ENCODE measurements at places on chromosomes 7 and 10.

DNA sequence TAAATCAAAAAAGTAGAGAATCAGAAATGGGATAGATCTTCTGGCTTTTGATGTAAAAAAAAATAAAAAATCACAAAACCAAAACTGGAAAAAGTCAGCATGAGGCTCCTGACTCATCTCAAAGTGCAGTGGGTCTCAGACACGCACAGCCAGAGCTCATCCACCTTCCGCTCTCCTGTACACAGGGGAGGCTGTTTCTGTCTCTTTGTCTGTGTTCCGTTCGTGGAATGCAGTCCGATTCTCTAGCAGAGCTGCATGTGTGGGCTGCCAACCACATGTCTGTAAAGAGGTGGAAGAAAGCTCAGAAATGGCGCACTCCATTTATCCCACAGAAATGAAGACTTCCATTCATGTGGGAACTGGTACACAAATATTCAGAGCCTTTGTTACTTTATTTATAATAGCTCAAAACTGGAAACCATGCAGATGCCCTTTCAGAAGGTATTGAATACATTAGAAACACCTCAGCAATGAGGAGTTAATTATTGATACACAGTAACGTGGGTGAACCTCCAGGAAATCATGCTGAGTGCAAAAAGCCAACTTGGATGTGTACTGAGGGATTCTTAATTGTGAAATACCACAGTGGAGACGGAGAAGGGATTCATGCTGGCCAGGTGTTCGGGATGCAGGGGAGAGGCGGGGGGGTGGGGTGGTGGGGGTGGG lies 123.3 kb downstream of the TRRAP start:
- DNase-seq: no peak

DNA sequence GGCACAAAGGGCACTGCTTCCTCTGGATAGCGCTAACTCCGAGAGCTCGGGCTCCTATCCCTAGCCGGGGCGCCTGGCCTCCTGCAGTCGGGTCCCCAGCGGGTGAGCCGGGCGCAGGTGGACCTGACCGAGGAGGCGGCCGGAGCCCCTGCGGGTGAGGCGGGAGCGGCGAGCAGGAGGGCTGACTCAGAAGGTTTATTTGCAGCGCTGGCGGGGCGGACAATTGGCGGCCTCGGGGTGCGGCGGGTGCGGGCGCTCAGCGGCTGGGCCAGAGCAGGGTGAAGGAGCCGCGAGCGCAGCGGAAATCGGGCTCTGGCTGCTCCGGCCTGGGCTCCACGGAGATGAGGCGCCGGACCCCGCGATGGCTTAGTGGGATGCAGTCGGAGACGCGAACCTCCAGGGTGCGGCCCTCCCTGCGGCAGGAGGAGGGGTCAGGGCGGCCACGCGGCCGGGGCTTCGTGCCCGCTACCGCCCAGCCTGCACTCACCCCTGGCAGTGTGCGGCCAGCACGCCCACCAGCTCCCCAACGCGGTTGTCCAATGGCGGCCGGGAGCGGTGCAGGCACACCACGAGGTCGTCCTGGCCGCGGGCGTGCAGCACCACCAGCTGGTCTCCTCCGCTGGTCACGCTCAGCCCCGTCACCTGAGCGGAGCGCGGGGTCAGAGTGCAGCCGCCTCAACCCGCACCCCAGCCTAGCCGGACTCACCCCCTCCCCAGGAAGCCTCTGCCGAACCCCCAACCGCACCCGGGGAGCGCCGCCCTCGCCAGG lies 16.1 kb downstream of the MYO1G start:
- DNase-seq: no peak

DNA sequence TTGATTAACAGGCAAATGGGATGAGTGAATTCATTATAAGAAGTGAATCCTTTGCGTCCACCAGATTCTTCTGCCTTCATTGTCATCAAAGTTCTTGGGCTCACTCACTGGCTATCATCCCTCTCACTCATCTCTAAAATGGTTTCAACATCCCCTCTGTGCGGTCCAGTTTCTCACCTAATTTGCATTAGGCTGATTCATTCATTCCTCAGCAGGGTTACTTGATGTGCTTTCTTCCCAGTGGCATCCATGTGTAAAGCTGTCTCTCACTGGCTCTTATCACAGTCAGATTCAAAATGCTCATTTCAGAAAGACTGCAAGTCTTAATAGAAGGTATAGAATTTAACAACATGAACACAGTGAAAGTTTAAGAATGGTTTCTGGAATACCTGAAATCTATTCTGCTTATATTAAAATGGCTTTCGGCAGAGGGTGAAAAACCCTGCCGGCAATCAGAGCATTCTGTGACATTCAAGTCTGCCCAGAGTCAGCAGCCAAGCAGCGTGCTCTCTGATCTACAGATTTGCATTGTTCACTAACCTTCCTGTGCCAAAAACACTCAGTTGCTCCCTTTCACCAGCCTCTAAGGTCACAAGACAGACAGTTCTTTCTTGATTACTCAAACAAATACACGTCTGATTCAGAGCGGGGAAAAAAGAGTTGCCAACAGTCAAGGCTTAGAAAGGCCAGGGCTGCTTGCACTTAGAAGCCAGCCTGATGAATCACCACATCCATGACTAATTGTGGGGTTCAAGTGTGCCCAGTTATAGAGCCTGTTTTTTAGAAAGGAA lies 106.7 kb downstream of the TES start:
- no peak for DNase-seq

- no peak for DNase-seq
Measured at GRCh38 chr7:131034166-131034881, 293.4 kb upstream of the MKLN1 start.

DNA sequence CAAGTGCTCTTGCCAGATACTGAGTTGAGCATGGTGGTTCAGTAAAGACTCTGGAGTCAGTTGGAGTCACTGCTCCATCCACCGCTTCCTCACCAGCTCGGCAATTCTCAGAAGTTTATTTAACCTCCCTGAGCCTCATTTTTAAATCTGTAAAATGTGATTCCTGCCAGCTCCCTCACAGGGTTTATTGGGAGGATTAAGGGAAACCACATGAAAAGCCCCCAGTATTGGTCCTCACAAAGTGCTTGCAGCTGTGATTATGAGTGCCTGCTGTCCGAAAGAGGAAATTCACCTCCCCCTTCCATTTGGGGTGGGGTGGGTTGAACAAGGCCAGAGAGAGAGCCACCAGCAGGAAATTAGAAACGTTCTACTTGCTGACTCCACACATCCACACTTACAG lies 99.0 kb downstream of the AOAH start:
- no peak for DNase-seq

DNA sequence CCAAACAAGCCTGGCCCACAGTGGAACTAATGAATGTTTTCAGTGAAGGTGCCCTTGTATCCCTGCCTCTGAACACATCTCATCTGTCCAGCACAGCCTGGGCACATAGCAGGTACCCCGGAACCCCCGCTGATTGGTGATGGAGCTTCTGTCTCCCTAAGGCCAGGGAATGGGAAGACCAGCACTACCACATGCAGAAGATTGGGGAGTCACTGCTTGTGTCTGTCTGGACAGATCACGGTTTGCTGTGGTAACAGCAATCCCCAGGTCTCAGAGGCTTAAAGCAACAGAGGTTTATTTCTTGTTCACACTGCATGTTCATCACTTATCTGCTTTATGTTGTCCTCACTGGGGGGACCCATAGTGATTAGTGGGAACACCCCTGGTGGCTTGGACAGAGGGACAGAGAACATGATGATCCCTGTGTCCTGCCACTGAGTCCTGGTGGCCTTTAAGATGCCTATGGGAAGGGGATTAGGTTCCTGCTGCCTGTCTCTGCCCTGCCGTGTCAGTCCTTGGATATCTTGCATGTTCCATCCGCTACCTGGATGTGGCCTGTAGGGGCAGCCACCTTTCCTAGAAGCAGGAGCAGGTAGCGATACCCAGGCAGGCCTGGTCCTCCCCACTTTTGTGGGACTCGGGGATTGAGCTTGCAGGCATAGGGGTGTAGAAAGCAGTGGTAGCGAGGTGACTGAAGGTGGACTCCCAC lies 3.6 kb downstream of the TSPAN14 start:
- no peak for DNase-seq

DNA sequence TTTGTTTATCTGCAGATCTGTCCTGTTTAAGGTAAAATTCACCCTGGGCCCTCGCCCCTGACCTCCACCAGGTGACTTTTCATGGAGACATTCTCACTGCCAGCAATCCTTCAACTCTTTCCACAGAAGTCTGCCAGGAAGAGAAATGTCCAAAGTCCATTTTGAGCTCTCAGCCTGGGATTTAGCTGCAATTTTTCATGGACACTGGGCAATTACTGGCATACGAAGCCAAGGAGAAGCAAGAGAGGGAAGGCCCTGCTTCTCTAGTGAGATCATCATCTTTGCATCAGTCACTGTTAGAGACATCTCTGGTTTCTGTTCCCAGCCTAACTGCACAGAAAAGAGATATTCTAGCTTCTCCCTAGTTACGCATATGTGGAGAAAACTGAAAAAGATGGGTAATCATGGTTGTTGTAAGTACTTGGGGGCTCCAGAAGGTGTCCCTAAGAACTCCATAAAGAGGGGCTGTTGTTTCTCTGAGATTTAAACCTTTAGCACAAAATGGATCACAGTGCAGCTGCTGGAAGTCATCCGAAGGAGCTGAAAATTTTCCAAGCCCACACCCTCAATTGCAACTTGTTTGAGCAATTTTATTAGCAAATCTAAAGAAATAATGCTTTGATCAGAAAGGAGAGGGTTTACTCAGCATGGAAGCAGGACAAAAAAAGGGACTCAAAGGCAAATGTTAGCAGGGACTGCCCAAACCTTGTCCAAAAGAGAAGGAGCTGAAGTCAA lies 168.9 kb downstream of the SNX10 start:
- DNase-seq: no peak

GRCh38 chr7:10804770-10805169 lies 168.9 kb upstream of the PHF14 start:
- DNase-seq: no peak

GRCh38 chr7:156155988-156156733 lies 343.9 kb upstream of the SHH start:
- DNase-seq: no peak

DNA sequence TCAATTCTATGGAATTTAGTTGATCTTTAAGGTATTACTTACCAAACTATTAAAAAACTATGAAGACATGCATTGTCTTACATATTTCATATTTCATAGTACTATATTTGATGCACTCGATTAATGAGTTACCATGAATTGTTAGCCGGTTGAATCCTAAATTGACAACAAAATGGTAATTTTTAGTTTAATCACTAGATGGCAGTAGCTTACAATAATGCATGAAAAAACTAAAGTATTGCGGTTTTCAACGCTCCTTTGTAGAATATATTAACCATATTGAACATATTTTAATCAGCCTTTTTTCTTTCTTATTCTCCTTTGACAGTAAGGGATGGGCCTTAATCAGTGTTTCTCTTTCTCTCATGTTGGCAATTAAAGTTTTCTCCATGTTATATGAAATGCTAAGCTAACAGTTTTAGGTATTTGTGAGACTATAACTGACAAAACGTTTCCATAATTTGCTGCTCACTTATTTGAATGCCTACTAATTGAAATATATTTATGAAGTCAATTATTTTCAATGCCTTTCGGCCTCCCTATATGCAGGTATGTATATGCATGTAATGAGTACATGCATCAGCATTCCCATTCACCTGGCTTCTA lies 48.5 kb upstream of the ARL4A start:
- no peak for DNase-seq

DNA sequence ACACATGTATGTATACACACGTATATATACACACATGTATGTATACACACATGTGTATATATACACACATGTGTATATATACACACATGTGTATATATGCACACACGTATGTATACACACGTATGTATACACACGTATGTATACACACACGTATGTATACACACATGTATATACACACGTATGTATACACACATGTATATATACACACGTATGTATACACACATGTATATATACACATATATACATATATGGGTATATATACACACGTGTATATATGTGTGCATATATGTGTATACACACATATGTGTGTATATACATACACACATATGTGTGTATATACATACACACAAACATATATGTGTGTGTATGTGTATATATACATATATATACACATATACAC lies 31.7 kb downstream of the ABCC2 start:
- no peak for DNase-seq

GRCh38 chr7:91571601-91572000 lies 307.4 kb downstream of the FZD1 start:
- no peak for DNase-seq

DNA sequence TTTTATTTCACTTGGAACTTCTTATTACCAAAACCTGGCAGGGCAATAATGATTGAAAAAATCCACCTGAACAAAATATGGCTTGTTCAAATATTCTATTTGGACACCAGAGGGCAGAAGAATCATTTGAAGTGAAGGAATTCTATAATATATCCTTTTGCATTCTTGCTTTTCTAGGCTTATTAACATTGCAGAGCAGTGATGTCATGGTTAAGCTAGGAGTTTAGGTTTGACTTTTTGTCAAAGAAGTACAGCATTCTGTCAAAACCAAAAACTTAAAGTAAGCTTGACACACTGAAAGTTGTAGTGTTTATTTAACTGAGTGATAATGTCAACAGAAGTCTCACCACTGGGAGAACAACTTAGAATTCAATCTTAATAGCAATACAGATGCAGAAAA lies 156.0 kb downstream of the SEMA3D start:
- DNase-seq: no peak

DNA sequence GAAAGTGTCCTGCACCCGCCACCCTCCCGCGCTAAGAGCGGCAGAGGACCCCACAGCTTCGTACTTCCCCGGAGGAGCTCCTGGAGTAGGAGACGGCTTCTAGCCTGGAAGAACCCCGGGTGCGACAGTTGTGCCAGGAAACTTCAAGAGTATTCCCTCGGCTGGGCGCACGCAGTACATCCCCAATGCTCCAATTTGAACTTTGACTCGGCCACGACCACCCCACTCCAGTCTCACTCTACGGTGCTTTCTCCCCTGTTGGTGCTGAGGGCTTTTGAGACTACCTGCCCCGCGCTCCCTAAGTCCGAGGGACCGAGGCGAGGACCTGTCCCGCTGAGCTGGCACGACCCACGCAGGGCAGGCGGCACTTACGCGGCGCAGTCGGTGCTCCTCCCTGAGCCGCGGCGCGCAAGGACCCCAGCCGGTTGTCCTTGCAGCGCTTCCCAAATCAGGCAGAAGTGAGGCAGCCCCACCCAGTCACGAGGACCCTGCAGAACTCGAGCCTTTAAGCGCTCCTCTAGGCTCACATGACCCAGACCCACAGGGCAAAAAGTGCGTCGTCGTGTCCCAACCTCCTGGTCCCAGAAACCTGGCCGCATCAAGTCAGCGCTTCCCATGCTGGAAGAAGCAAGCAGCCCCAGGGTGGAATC lies at the start of gene CPVL:
Gene CPVL (minus strand): TSS at position 481 of the 650 bp plus-strand sequence. CDS start 25,476 bp downstream, outside the sequence.
- peak; percentile 46 for DNase-seq

- DNase-seq: no peak
Measured at GRCh38 chr10:116272440-116273283, at the start of gene GFRA1. Gene GFRA1 (minus strand): TSS chr10:116273206. CDS start chr10:116272029, 1,177 bp downstream.

DNA sequence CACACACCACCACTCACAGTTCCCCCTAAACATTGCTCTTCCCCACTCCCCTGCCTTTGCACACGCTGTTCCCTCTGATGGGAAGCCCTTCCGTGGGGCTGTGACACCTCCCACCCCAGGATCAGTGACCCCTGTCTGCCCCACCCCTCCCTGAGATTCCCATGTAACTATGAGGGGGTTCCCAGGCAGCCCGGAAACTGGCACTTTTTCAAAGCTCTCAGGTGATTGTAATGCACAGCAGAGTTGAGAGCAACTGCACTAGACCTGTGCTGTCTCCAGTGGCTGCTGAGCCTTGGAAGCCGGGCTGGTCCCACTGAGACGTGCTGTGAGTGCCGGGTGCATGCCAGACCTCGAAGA lies 29.8 kb downstream of the GPRIN2 start:
- DNase-seq: peak; percentile 0

Measured in CD4-positive, alpha-beta T cell treated with Interferon gamma for 1 hour (primary cell).